NCI-H69 (cell line): ENCODE measurements at places on chromosomes 2 and 18.

DNA sequence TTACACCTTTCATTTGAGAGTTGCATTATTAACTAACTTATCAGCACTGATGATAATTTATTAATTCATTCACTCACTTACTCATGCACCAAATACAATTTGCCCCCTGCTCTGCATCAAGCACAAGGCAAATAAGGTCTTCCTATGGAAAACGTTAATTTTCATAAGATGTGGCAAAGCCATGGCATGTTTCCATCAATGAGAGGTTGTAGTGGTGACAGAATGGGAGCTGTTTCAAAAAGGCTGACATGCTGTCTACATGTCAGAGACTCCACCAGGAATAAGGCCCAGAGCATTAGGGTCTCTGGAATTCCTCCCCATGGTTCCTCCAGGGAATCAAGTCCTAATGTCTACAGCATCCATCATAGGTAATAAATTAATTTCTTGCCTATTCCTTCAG is 978.8 kb downstream of the TMEM182 start:
- no peak for DNase-seq

- DNase-seq, result no peak
These were observed 5.9 kb downstream of the MSL3B start for GRCh38 chr2:233862261-233862768.

GRCh38 chr2:20525041-20526035 is 78.5 kb downstream of the RHOB start:
- peak; percentile 66 for DNase-seq

DNA sequence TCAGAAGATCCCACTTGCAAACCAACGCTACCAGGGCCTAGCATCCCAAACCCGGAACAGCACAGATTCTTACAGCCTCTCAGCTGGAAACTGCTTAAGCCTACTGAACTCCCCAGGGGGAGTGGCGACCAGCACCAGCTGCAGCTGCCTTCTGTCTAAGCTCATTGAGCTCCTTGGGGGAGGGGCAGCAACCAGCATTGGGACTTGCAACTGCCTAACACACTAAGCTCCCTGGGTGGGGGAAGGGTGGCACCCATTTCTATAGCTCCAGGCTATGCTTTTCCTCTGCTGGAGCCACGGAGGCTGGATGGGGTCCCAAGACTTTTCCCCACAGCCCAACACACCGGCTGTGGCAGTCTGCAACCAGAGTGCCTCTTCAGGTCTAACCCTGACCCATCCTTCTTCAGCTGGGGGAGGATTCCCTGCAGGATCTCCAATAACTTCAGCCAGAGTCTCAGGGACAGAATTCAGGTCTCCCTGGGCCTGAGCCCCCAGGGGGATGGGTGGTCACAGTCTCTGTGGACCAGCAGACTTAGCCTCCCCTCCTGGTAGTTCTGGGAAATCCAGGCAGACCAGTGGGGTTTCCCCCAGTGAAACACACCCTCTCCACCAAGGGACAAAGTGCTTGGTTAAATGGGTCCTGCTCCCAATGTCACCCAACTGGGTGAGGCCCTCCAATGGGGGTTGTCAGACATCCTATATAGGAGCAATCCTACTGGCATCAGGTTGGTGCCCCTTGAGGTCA is 45.9 kb upstream of the ITGA4 start:
- DNase-seq, result peak; percentile 94

- DNase-seq, result no peak
These were observed 1.2 kb upstream of the WDSUB1 start for GRCh38 chr2:159287733-159288132.

GRCh38 chr18:52435301-52435700 is 95.3 kb downstream of the DCC start:
- no peak for DNase-seq

DNA sequence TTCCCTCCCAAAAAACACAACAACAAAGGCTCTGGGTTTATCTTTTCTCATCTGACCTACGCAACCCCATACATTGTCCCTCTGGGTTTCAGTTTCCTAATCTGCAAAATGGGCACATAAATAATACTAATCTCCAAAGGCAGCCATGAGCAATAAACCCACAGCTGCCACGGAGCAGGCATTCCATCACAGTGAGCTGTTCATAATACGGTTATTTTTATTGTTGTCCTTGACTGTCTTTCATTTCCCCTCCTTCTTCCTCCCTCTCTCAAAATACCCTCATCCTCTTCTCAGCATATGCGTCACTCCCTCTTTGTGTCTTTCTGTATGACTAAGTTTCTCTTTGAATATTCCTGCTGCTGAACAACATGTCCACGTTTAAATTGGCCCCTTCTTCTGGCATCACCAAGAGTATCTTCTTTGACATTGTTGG is 129.8 kb upstream of the CAB39 start:
- DNase-seq, result no peak
